ENCODE measurements at places on chromosomes 7 and 10. TPM values are rescaled to one million over a fixed set of nuclear protein-coding genes. Genes with fewer than 3 reads are reported as not detected.

Gene CDCA7L
- 15.4 TPM for total RNA-seq

Gene NPC1L1
- 61.3 TPM for total RNA-seq

Gene C1QL3
- total RNA-seq: 0.09 TPM

Gene MRM2
- total RNA-seq: 21.4 TPM

Gene MINDY4
- total RNA-seq: 23.1 TPM

Gene LAMB4
- 0.83 TPM for total RNA-seq

Gene FOXK1
- 27.0 TPM for total RNA-seq

Gene TMEM213
- total RNA-seq: 0.12 TPM

All from mucosa of gallbladder (tissue), 1 donor.